Activated T-cell treated with anti-CD3 and anti-CD28 coated beads for 1 hour (primary cell): ENCODE measurements at places on chromosomes 7 and 10.

DNA sequence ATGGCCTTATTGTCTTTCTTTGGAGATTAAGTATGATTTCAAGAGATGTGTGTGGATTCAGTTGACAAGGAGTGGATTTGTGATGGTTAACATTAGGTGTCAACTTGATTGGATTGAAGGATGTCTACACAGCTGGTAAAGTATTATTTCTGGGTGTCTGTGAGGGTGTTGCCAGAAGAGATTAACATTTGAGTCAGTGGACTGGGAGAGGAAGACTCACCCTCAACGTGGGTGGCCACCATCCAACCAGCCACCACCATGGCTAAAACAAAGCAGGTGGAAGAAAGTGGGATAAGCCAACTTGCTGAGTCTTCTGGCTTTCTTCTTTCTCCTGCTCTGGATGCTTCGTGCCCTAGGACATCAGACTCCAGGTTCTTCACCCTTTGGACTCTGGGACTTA, 76.1 kb downstream of the GPR37 start:
- no peak for DNase-seq

GRCh38 chr7:5691606-5692005, 89.9 kb downstream of the RNF216 start:
- no peak for DNase-seq

- no peak for DNase-seq
These were observed 389.9 kb upstream of the SEMA3C start for GRCh38 chr7:81308643-81309322.

DNA sequence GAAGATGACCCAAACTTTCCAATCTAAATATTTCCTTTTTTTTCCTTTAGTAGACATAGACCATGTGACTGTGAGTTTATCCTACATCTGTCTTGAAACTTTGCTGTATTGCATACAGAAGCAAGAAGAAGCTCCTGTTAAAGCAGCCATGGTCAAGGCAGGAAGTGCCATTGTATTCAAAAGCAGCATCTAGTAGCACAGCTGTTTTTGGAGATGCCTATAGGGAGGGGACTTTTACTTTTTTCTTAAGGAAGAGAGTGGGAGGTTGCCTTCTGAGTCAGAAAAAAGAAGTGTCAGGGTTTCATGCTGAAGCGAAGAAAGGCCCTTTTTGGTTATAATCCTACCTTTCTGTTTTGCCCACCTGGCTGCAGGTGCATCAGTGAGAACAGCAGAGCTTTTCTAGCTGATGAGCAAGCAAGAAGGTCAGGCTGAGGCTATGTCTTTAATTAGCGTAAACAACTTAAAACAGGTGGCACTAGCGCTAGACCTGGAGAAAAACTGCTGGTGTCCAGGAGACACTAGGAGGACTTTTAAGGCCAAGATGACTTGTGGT, 234.1 kb upstream of the AGK start:
- no peak for DNase-seq

DNA sequence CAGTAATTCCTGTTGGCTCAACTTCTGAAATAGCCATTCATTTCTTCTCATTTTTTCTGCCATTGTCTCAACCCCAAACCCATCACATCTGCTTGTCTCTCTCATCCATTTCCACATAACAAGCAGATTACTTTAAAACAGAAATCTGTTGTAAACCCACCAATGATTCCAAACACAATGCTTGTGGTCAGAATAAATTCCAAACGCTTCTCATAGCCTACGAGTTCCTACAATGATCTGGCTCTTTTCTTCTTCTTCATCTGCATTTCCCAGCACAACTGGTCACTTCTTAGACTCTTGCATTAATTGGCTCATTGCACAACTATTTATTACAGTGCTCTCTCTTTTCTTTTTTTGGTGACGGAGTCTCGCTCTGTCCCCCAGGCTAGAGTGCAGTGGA, 364.1 kb downstream of the GATA3 start:
- DNase-seq = no peak

DNA sequence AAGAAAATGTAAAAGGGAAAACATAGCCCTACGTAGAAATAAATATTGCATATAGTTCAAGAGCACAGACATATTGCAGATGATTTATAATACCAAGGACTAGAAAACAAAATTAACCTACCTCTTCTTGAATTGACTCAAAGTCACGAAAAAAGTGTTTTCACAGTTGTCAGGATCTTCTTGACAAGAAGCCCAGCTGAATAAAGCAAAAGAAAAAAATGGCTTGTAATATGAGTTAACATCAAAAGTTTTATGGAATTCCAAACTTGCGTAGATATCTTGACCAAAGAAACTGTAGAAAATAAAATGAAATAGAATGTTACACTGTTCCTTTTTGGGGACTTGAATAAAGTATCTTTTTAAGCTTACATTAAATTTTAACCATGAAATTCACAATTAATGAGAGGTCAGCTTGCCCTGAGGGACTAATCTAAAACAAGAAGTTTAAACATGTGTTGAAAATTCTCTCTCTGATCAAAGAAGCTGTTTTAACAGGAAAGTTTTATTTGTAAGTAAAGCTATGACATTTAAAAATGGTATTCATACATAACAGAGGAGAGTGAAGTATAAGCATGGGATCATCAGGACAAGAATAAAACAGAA, 133.1 kb upstream of the SEMA3C start:
- no peak for DNase-seq

- DNase-seq = no peak
These were observed 89.7 kb upstream of the STEAP1B start for GRCh38 chr7:22589641-22590201.

DNA sequence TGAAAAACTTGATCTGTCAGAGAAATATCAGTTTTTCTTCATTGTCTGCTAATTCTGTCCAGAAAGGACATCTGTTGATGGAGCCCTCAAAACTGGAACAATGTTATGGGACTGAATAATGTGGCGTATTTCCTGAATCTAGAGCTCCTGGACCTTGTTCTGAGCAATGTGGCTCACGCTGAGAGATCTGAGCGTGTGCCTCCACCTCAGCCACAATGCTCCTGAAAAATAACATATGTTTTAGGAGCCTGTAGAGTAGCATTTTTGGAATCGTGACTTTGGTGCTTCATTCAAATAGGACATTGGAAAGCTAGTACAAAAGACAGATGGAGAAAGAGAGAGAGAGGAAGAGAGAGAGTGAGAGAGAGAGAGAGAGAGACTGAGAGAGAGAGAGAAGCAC, 110.3 kb downstream of the BMPER start:
- DNase-seq = no peak
